AG09309 (cell line): ENCODE measurements at places on chromosomes 2 and 18.

DNA sequence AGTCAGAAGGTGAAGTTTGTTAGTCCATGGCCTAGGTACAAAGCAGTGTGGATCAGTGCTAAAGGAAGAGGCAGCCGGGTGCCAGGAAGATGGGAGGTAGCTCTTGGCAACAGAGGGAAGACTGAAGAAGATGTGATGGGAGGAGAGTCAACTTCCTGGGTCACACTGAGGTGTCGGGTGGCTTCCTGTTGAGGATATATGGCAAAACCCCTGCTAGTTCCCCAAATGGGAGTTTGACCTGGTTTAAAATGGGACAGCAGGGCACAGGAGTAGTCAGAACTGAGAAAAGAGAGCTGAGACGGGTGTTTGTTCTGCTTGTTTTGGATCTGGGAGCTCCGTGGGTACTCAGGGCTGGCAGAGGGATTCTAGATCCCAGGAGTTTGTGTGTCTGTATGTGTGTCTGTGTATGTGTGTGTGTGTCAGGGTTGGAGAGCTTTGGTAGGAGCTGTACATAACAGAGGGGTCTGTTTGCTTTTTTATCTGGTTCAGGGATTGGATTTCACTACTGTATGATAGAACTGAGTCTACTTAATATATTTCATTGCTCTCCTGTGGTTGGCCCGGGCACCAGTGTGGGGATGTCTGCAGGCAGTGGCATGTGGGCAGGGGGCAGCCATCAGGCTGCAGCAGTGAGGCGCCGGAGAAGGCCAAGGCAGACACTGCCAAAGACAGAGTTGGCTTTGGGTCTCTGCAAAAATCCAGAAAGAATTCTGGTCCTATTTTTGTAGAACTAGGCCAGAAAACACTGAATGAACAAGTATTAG lies 17.1 kb downstream of the MXD1 start:
- DNase-seq, result no peak

- no peak for DNase-seq
These were observed 255.2 kb downstream of the CDH7 start for GRCh38 chr18:66005831-66006588.

DNA sequence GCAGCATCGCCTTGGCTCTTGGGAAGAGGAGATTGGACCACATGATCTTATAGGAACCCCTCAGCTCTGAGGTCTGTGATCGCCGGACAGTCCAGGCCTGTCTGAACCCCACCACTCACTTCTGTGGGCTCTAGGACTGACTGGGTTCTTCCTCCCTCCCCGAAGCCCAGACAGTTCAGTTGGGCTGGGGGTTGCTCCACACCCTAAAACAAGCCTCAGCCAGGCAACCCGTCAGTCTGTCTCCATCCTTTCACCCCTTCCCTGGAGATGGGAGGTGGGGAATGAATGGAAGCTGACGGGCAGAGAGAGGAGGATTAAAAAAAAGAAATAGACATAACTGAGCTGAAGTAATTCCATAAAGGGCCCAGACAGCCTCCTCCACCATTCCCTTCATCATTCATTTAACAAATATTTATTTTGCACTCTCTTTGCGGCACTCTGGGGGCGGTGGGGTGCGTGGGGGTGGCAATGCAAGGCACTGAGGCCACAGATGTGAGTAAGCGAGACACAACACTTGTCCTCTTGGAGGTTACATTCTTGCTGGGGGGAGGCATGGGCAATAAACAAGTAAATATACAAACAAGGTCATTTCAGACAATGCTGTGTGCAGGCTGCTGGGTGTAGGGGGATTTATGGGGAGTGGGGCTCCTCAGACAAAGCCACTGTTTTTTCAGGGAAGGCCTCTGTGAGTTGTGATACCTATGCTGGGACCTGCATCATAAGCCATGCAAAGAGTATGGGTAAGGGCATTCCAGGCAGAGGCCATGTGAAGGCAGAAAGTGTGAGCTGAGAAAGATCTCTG lies 12.9 kb downstream of the WNT10A start:
- DNase-seq, result no peak

- no peak for DNase-seq
These were observed 218.3 kb downstream of the ACKR3 start for GRCh38 chr2:236787885-236788284.

GRCh38 chr2:109186656-109187250 lies 57.7 kb downstream of the SH3RF3 start:
- no peak for DNase-seq

DNA sequence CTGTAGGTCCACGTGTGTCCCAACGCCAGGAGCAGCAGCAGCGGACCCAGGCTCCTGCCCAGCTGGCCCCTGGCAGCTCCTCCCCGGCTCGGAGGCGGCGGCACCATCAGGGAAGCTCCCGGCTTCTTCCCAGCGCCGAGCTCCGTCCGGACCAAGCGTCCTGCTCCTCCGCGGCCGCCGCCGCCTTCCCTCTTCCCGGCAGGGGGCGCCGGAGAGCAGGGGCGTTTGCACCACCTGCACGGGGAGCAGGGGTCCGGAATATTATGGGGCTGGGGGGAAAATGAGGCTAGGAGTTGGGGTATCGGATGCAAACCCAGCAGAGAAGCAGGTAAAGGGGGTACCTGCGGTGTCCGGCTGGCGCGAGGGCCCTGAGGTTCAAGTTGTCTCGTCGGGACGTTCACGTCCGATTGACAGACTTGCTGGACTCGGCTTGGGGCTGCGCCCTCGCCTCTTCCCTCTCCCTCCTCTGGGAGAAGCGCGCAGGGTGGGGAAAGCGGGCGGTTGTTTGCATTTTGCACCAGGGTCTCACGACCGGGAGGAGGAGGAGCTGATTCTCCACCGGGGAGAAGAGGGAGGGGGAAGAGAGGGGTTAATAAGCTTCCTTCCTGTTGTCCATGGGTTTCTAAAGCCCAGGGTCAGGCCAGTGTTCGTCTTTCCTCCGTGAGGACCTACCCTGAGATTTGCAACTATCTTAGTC lies at the start of gene CCBE1:
Gene CCBE1, minus strand, starts transcription at position 188 of the 697 bp plus-strand sequence.
- no peak for DNase-seq

DNA sequence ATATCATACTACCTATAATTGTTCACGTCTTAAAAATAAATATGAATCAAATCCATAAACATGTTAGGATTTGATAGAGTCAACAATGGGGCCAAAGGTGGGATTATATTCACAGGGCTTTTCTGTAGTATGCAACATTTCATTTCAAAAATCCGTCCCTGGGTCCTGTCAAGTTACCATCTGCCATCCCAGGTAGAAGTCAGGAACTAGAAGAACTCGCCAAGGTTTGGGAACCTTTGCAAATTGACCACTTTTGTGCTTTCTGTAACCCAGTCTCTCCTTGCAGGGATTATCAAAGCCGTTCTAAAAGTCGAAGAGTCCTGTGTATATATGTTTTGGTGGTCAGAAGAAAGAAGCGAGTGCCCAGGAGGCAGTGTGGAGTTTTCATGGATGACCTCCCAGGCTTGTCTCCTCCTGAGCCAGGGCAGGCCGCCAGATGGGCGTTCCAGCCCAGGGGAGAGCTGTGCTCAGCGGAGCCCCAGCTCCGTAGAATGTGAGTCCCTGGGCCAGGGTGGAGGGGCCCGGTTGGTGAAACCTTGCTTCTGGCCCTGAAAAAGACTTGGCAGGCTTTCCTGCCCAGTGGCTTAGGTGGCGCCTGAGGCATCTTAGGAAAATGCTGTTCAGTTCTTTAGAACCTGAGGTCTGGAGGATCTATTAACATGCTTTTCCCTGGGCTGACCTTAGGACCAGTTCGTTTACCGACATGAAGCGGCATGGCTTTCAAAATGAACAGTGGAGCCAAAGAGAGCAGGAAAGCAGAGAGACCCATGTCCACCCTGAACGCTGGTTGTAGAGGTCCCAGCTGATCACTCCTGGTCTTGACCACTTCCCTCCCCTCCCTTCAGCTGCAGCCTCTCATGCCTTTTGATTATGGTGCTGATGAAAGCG lies 69.2 kb downstream of the LONRF2 start:
- DNase-seq, result no peak

GRCh38 chr2:11395389-11395788 lies 51.0 kb upstream of the ROCK2 start:
- DNase-seq, result no peak

DNA sequence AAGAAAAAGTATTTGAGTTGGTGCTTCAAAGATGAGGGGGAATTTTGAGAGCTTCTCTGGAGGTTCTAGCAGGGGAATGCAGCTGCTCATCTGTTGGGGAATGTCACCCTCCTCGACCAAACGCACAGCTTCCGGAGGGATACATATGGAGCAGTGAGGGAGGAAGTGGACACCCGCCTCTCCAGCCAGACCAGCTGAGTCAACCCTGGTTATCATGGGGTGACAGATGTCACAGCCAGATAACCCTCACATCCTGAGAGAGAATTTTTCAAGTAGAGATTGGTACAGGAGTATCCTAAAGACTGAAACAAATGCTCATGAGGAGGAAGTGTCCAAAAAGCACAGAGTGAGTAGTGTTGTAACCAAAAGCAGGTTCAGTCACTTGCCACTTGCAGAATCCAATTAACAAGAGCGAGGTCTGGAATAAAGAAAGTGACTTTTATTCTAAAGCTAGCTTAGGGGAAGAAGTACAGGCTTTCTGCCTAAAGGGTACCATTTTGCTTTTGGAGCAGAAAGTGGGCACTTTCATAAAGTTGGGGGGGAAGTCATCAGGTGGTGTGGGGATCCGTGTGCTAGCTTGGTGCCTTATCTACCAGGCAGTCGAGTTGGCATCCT lies 395.2 kb downstream of the RAD51AP2 start:
- no peak for DNase-seq

- no peak for DNase-seq
These were observed 227.9 kb upstream of the SPRED2 start for GRCh38 chr2:65660340-65660739.

DNA sequence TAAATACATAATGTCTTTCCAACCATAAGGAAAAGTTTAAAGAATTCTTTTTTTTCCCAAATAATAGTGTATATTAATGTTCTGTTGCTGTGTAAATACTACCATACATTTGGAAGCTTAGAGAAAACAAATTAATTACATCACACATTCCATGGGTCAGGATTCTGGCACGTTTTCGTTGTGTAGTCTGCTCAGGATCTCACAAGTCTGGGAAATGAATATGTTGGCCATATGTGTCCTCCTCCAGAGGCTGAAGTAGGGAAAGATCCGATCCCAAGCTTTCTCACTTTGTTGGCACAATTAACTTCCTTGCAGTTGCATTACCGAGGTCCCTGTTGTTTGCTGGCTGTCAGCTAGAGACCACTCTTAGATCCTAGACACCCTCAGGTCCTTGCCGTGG lies 83.9 kb downstream of the RPRM start:
- DNase-seq, result no peak

GRCh38 chr18:58578321-58578720 lies 50.6 kb downstream of the ALPK2 start:
- DNase-seq, result no peak

GRCh38 chr18:8045884-8046281 lies 478.8 kb downstream of the PTPRM start:
- DNase-seq, result no peak
